ENCODE measurements at places on chromosomes 11 and 22.
A peak's percentile ranks its signal among the peaks of the same experiment; 100 is the strongest.

DNA sequence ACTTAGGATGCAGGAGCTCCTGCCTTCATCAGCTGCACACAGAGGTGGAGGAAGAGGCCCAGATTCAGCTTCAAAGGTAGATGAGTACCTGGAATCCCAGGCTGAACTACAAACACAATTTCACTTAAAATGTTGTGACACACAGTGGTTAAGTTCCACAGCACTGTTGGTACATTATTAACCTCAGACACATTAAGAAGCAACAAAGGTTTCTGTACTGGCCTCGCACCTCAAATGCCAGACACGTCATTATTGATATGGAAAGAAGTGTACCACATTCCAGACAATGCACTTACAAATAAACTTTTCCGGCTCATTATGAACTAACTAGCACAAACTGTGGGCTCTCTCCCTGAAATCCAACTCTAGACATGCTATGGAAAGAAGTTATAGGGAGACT lies 34.6 kb downstream of the PRDM10 start:
- DNase-seq = no peak

DNA sequence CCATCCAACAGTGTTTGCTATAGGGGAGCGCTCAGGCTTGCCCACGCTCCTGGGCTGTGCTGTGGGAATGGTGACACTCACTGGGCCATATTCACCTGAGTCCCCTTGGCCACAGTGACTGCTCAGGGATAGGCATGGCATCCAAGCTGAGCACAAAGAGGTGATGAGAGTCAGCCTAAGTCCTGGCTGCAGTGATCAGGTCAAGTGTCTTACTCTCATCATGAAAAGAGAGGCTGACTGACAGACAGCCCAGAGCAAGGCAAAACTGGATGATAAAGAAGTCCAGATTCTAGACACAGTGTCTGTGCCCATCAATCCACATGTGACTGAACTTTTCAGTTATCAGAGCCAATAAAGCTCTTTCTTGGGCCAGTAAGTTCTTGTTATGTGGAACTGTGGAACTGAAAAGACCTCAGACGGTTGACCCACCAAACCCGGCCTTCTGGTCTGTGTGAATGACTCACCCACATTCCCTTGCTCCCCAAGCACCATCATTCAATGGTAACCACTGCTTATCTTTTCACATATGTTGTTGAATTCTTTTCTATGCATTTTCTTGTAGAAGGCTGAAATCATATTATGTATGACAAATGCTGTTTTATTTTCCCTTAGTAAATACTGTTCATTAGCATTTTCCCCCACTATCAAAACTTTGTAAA lies 43.2 kb upstream of the YPEL1 start:
- no peak for DNase-seq

DNA sequence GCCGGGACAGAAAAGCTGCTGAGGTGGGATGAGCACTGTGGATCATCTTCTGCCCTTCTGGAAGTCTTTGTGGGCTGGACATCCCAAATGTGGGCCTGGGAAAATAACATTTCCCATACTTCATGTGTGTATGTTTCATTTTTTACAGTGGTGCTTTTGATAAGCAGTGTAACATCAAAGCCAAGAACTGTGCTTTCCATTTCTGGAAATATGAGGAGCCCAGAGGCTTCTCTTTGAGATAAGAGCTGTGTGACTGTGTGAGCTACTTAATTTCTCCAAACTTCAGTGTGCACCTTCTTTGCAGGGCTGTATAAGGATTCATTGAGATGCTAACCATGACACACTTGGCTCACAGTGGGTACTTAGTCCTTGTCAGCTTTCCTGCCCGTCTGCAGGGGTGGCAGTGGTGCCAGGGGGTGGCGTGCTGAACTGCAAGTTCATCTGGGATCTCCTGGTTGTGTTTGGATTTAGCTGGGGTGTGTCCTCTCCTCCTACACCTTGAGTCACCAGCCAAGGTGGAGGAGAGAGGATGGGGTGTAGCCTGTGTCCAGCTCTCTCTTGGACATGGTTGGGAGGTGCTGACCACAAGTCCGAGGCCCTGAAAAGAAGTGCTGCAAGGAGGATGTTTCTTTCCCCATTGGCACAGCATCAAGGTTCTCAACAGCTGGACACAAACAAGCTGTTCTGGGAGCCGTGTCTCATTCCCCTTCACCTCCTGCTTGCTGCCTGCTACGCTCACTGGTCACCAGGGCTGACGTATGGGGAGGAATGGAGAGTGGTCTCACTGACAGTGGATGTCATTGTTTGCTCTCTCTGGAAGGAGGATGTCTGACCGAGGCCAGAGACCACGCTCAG lies 139.4 kb downstream of the TEAD1 start:
- no peak for DNase-seq

- DNase-seq = no peak
Observed at GRCh38 chr11:12016246-12016645, 7.8 kb upstream of the DKK3 start.

GRCh38 chr11:35247428-35247827 lies 108.5 kb downstream of the CD44 start:
- no peak for DNase-seq

GRCh38 chr11:559020-559620 lies 1.4 kb downstream of the LMNTD2 start:
- DNase-seq = no peak

- DNase-seq = no peak
Observed at GRCh38 chr11:7004482-7004881, 15.7 kb downstream of the ZNF214 start.

GRCh38 chr11:59802639-59803176 lies 7.9 kb downstream of the MRPL16 start:
- DNase-seq = peak; percentile 45

DNA sequence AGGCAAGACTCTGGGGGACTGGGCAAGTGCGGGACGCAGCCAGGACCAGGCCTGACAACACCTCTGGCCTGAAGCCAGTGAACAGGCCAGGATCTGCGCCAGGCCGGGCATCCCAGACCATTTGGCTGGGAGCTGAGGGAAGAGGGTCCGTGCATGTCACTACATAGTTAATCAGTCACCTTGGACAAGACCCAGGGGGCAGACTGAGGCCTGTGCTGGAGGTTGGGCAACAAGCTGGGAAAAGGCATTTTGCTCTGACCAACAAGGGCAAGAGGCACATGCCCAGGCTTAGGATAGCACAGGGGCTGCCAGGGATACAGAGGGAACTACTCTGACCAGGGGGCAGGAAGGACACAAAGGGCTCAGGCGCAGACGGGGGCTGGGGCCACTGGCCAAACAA lies 7.0 kb upstream of the CHADL start:
- no peak for DNase-seq

DNA sequence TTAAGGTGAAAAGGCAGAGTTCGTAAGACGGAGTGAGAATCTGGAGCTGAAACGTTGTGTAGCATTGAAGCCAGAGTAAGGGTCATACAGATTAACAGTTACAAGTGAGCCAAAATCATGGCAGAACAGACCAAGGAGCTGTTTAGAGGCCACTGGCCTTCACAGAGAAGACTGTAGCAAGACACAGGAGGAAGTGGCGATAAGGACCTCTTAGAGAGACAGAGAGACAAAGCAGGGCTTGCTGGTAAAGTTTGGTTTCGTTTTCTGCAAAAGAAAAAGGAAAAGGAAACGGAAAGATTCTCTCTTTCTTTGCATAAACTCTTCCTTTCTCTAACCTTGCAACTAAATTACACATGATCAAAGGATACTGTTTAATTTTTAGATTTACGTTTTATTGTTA lies 83.0 kb downstream of the AASDHPPT start:
- no peak for DNase-seq

- DNase-seq = no peak
Observed at GRCh38 chr22:39567135-39567946, 3.2 kb upstream of the CACNA1I start.

GRCh38 chr11:109731451-109731850 lies 309.5 kb downstream of the C11orf87 start:
- DNase-seq = no peak

DNA sequence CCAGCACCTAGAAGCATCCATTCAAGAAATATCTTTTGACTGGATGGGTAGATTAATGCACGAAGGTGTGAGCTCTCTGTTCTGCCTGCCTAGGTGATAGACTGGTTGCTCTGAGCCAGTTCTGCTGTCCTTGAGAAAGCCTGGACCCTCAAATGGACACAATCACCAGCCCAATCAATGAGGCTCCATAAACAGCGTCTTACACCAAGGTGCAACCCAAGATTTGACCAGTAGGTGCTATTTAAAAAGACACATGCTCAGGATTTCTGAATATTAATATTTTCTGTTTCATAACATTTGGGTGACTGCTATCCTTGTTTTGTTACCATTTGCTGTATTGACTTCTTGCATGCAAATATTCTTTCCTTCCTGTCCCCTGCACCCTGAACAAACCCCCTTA lies 39.0 kb downstream of the PAMR1 start:
- DNase-seq = no peak

DNA sequence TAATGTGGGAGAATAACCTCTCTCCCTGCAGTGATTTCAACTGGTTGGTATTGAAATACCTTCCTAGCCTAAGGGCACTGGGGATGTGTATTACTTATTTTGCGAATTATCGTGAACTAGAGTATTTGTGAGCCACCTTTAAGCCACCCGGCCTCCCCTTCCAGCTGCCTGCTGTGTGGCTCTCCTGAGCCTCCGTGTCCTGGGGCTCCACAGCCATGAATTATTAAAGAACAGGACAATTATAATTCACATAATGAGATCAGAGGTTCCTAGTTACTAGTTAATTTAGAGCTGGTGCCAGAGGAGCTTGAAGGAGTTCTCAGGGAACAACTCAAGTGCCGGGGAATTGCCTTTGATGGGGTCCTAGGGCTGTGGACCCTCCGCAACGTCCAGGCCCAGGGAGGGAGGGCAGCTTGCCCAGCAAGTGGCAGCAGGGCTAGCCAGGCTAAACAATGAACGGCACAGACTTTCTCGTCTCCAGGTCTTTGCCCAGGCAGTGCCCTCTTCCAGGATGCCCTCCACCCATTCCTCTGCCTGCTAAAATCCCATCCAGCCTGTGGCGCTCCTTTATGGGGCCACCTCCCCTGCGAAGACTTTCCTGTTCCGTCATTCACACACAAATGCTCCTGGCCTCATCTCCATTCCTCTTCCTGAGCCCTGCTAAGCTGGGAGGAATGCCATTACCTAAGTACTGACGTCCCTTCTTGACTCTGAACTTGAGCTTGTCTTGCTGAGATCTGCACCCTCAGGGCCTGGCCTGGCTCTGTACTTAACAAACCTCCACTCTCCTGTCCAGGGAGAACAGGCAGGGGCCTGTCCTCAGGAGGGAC lies 91.5 kb downstream of the RTL6 start:
- DNase-seq = no peak

- no peak for DNase-seq
Observed at GRCh38 chr22:43446037-43446803, 34.4 kb downstream of the MPPED1 start.

- no peak for DNase-seq
Observed at GRCh38 chr22:45254388-45254787, 13.7 kb upstream of the KIAA0930 start.

GRCh38 chr11:61139387-61139786 lies 21.8 kb downstream of the VPS37C start:
- no peak for DNase-seq

DNA sequence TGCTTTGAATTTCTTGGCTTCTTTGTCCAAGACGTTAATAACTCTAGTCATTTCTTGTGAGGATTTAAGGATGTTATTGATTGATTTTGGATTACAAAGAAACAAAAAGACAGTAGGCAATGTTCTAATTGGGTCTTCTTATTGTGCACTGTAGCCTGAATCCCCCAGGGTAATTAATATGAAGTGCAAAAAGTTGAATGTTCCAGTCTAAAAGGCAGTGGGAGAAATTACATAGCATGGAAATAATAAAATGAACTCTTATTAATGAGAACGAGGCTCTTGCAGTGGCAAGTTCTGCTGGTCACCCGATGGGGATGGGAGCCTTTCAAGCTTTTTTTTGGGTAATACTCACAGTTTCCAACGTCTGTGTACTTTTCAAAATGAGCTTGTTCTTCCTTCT lies 45.6 kb downstream of the UBASH3B start:
- DNase-seq = no peak

GRCh38 chr22:23403152-23403719 lies 176.9 kb downstream of the IGLL1 start:
- no peak for DNase-seq
